ENCODE measurements at places on chromosomes 7 and 10.

GRCh38 chr10:28793482-28793881 is 116.2 kb downstream of the BAMBI start:
- DNase-seq = no peak

GRCh38 chr7:77328669-77329068 is 87.5 kb downstream of the GSAP start:
- no peak for DNase-seq

DNA sequence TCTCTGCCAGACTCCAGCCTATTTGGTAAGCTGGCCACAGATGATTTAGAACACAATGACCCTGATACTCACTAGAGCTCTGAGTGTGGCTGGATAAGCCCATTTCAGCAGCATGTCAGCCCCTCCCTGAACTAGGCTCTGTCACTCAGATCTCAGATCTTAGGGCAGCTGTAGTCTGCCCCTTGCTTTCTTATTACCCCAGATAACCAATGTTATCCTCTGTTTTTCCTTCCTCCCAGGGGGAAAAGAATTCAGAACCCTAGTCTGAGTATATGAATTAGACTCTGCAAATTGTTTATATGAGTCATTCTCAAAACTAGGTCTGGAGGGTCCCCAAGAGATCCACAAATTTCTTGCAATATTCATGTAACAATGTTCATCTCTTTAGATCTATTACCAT is 286.2 kb downstream of the KCNMA1 start:
- DNase-seq = no peak

- DNase-seq = no peak
Observed at GRCh38 chr10:60162631-60163030, 227.0 kb downstream of the ANK3 start.

GRCh38 chr10:117007080-117007479 is 2.1 kb upstream of the SHTN1 start:
- DNase-seq = no peak

- DNase-seq = no peak
Observed at GRCh38 chr7:121639705-121640104, 233.3 kb upstream of the PTPRZ1 start.

GRCh38 chr10:10598297-10598696 is 419.4 kb upstream of the CELF2 start:
- no peak for DNase-seq

DNA sequence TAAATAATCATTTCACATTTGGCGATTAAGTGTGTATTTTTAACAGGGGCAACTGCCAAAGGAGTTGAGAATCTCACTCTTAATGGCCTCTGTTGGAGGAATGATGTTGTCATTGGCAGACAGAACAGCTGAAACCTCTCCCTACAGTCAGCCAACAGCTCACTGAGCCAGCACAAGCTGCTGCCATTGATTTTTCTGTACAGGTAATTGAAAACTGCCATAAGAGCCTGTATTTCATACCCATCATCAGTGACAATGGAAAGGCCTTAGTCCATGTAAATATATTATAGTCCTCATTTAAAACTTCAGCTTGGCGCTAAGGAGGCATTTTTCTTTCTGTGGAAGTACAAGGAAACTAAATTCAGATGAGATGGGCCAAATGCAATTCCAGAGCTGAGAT is 28.1 kb upstream of the PTN start:
- no peak for DNase-seq

DNA sequence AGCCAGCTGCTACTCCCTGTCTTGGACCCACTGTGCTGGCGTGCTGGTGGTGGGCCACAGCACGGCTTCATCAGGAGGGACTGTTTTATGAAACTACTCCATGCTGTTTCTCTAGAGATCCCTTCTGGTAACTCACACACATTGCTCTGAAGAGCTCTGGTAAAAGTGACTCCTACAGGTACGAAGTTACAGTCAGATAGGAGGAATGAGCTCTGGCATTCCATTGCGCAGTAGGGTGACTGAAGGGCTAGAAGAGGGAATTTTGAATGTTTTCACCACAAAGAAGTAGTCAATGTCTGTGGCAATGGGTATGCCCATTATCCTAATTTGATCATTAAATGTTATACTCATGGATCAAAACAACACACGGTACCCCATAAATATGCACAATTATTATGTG is 609 bp downstream of the MAT1A start:
- DNase-seq = no peak

DNA sequence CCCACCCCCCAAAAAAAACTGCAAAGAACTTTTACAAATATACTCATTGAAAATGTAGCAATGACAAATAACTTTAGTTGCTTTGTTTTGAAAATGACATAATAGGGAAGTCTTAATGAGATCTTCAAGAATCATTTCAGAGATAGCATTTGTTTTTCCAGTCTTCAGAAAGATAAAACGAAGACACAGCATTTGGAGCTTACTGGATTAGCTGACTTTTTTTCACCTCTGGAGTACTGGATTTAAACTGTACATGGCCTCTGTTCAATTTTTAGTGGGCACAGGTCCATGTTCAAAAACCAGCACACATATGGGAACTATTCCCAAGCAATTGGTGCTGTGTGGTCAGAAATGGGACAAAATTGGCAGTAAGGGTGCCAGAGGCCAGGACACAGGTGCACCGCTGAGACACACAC is 3.9 kb downstream of the RAB11FIP2 start:
- no peak for DNase-seq

- DNase-seq = no peak
Observed at GRCh38 chr7:34991938-34992840, 45.1 kb downstream of the DPY19L1 start.

DNA sequence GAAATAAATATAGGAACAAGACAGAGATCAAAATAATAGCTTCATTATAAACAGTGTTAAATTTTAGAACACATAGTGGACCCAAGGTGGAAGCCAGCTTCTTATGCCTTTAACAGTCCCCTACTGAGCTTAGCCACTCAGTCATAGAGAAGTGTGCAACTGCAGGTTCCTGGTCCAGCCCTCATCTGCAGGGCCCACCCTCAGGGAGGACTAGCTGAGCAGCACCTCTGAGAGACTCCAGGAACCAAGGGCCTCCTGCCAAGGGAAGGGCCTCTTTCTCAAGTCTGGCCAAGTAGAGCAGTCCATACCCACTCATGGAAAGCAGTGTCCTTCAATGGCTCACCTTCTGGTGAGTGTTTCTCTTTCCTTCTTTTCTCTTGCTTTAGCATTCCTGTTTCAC is 173.7 kb upstream of the PRPS1L1 start:
- no peak for DNase-seq

- no peak for DNase-seq
Observed at GRCh38 chr7:98058186-98058585, 48.5 kb upstream of the LMTK2 start.

DNA sequence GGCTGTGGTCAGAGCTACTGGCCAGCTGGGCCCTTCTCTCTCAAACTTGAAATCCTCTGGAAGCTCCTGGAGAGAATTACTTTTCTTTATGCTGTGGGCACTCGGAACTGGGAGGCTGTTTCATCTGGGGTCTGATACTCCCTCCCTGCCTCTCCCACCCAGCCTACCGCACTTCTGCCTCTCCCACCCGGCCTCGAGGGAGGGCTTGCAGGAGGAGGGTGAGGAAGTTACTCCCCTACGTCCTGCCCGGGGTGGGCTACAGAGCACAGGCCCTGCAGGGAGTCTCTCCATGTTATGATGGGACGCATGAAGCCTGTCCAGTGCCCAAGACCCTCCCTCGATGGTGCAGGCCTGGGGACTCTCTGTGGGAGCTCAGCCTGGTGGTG is 584.6 kb upstream of the MKI67 start:
- no peak for DNase-seq

- no peak for DNase-seq
Observed at GRCh38 chr7:36456548-36456947, 66.9 kb downstream of the ANLN start.

GRCh38 chr10:21495752-21496342 is 29.6 kb downstream of the SKIDA1 start:
- no peak for DNase-seq

GRCh38 chr7:5117095-5117970 is 71.7 kb downstream of the RBAK start:
- DNase-seq = no peak

DNA sequence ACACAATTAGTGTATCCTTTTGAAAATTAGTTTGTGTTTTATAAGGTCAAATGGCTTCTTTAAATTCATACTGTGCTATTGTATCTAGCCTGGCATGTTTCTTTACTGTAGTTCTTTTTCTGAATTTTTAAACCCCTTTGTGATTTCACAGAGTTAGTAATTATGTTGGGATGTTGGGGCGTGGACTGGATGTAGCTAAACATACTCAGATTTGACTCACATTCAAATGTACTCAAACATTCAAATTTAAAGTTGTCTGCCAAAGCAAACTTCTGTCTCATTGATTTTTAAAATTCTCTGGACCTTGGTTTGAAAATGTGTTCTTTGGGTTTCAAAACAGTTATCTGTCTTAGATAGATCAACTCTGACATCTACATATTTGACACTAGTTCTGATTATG is 7.2 kb upstream of the NRP1 start:
- DNase-seq = no peak

- DNase-seq = no peak
Observed at GRCh38 chr10:123136221-123136805, 543 bp downstream of the HMX3 start.

GRCh38 chr10:10007957-10008356 is 1009.7 kb upstream of the CELF2 start:
- no peak for DNase-seq

DNA sequence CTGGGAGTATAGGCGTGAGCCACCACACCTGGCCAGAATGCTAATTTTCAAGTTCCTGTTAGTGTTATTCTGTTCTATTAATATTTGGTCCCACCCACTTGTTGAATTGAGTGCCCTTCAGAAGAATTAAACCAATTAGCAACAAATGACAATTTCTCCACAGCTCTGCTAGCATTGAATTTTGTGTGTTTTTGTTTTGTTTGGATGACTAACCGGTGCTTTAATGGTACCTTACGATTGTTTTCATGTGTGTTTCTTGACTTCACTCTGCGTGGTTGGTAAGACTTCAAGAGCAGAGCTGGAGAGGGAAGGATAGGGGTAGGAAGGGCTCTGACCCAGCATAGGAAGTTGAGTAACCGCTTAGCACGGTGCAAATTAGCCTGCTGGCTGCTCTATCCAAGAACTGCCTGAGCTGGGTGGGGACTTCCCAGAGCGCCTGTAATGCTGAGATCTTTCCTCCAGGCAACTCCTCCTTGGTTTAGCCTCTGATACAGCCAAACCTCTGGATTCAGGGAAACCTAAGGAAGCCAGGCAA is 4.6 kb downstream of the ARPC1B start:
- no peak for DNase-seq

DNA sequence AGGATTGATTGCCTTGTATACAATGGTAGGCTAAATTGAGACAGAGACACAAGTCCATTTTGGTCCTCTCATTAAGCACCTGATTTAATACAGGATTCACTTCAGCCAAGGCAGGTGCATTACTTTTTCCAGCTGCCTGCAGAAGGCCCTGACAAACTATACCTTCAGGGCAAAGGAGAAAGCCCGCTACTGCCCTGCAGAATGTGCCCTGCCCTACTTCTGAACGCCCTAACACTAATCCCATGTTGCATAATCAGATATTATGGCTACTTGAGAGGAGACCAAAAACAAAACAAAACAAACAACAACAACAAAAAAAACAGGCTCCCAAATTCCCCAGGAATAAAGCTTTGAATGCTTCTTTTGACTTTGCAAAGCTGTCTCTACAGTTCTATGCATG is 116.9 kb upstream of the ABI1 start:
- no peak for DNase-seq

DNA sequence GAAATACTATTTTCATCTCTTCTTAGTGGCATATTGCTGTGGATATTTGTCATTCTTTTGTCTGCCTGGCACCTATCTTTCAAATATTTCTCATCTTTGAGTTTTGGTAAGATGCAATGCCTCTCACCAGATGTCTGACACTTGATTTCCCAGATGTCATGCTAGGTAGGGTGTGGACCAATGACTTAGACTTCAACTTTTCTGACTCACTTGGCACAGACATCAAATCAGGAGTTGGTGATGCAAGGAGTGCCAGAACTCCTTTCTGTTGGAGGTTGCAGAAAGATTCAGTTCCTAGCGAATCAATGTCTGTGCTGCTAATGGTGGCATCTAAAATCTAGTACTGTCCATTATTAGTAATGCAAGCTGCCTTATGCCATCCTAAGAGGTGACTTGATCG is 216.9 kb upstream of the FERD3L start:
- DNase-seq = no peak

DNA sequence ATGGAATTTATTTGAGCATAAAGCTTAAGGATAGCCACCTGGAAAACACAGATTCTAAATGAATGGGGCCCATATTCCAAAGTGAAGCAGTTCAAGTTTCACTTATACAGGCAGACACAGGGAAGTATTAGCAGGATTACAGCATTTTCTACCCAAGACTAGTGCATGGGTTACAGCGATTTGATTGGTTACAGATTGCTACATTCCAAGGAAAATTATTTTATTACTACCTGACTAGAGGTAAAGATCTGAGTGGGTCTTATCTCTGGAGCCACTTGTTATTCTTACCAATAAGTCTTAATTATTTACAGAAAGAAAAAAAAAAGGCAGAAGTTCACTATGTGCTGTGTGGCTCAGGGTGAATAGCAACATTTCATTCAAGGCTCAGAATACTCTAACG is 87.4 kb upstream of the ITGB1 start:
- DNase-seq = no peak

DNA sequence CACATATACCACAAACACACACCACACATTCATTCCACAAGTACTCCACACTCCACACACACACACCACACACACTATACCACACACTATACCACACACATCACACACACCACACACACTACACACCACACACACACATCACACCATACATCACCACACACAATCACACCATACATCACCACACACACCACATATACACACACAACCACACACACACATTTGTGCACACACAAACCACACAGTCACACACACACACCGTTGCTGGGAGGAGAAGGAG is 112.8 kb downstream of the PTPN20 start:
- no peak for DNase-seq

DNA sequence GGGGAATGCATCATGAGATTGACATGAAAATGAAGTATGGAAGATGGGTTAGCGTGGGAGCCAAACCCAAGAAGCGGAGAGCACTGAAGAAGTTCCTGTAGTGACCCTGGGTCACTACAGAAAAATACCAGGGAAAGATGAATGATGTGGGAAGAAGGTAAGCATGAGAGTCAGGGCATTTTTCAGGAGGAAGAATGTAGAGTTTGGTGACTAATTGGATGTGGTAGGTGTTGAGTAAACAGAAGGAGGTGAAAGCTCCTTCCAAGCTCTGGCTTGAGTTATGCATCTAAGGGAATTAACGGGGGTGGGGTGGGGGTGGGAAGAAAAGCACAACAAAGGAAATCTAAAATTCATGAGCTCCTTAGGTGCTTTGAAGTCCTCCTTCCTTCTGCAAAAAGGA is 238.1 kb upstream of the AOAH start:
- DNase-seq = no peak

- DNase-seq = no peak
Observed at GRCh38 chr7:18337048-18337809, 158.3 kb upstream of the HDAC9 start.

DNA sequence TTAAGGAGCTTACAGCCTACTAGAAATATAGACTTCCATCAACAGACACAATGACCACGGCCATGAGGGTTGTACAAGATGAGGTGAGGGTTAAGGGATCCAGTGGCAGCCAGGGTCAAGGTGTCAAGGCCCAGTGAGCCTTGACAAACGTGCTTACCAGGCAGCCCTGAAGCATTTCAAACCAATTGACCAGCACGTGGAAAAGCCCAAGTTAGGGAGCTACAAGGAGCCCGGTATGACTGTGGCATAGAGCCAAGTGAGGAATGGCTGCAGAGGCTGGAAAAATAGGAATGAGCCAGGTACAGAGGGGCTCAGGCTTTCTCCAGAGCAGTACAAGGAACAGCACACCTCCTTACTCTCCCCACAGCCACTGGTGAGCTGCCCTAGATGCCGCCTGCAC is 12.7 kb downstream of the AFAP1L2 start:
- no peak for DNase-seq

Data from NCI-H2029 treated with DMSO at 0.1 percent for 48 hours (cell line).